Naive thymus-derived CD4-positive, alpha-beta T cell (primary cell): ENCODE measurements at places on chromosomes 2 and 18.

GRCh38 chr18:59553273-59553870, 143.9 kb downstream of the CCBE1 start:
- H3K4me1 ChIP-seq: no peaks in the 10 kb centered on the region
- no peak for DNase-seq
- H3K27ac ChIP-seq: no peak overlapping the region
- H3K4me3 ChIP-seq: no peak overlapping the region

DNA sequence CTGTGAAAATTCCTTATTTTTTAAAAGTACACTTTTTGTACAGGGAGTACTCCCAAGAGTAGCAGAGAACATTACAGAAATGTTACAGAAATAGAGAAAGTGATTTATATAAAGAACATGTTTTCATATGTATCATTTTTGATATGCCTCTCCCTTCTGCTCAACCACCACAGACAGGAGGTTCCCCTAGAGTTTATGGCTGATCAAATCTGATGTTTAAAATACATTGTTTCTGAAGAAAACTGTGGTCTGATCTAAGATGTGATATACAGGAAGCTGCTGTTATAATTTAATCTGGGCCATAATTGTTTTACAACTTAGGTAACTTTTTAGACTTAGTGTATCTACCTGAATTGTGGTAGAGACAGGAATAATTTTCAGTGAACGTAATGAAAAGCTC, 37.0 kb downstream of the STAT4 start:
- no peak overlapping the region for H3K4me3 ChIP-seq
- H3K27ac ChIP-seq: no peak overlapping the region
- peaks cover 13% of the 10 kb centered on the region for H3K36me3 ChIP-seq
- no peaks in the 10 kb centered on the region for H3K27me3 ChIP-seq

- no peaks in the 10 kb centered on the region for H3K36me3 ChIP-seq
- no peak overlapping the region for H3K27ac ChIP-seq
- H3K4me3 ChIP-seq: no peak overlapping the region
Observed at GRCh38 chr2:218369330-218369729, 12.7 kb downstream of the CATIP start.

GRCh38 chr2:113058998-113059960, at the start of gene IL36RN:
TSS of gene IL36RN (plus strand) at chr2:113059198. CDS start at chr2:113059439, 241 bp downstream.
- H3K4me1 ChIP-seq: no peaks in the 10 kb centered on the region
- H3K4me3 ChIP-seq: no peak within 1 kb of the TSS
- DNase-seq: no peak
- no peak within 1 kb of the TSS for H3K27ac ChIP-seq
- no peaks in the 10 kb centered on the region for H3K27me3 ChIP-seq

DNA sequence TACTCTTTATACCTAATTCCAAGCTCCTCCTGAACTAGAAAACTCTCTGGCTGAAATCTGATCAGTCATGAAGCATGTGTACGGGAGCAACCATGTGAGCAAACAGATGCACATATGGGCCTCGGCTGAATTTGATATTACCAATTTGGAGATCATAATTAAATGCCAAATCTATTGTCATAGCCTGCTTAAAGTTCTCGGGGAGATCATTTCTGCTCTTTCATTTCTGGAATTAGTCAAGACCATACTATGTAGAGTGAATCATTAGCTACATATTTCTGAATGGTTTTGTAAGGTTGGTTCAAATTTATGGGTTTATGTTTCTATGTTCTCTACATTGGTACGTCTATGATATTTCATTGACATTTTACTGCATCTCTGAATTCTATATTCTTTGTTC, 205.5 kb downstream of the UBE2E3 start:
- H3K4me3 ChIP-seq: no peak overlapping the region
- peaks cover 7% of the 10 kb centered on the region for H3K4me1 ChIP-seq
- H3K27ac ChIP-seq: no peak overlapping the region
- H3K27me3 ChIP-seq: no peaks in the 10 kb centered on the region
- DNase-seq: no peak

DNA sequence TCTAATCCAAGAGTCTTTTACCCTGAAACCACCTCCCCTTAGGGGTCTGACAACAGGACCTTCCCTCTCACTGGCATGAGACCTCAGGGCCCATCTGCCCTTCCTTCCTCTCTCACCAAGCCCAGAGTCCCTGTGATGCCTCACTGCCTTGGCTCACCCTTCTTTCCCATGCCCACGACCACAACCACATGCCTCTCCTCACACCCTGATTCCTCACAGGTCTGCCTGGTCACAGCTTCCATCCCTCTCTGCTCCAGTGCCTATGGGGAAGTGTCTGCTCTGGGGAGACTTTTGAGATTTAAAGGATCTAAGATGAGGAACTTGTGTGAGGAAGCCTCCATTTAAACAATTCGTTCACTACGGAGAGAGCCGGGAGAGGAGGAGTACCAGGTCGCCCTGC, 98.9 kb upstream of the SH3BP4 start:
- H3K4me1 ChIP-seq: no peaks in the 10 kb centered on the region
- no peaks in the 10 kb centered on the region for H3K36me3 ChIP-seq
- H3K27me3 ChIP-seq: no peaks in the 10 kb centered on the region
- no peak overlapping the region for H3K4me3 ChIP-seq

- H3K27me3 ChIP-seq: no peaks in the 10 kb centered on the region
- no peak overlapping the region for H3K4me3 ChIP-seq
- DNase-seq: no peak
- H3K27ac ChIP-seq: no peak overlapping the region
Observed at GRCh38 chr2:48471048-48471474, 58.9 kb upstream of the STON1 start.

DNA sequence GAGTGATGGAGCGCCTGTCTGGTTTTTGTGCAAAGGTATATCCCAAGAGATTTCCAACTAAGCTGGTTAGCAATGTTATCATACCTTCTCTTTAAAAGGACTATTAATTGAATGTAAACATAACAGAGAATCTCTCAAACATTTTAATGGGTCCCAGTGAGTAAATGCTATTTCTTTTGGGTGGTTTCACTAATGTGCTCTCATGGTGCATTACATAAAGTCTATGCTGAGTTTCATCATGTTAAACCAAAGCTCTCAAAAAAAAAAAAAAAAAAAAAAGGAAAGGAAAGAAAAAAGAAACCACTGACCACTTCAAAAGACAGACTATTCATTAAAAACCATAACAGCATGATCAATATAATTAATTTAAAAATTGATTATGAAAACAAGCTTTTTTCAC, 119.1 kb upstream of the SCN1A start:
- H3K4me1 ChIP-seq: no peaks in the 10 kb centered on the region
- no peak overlapping the region for H3K27ac ChIP-seq
- H3K36me3 ChIP-seq: no peaks in the 10 kb centered on the region

- H3K36me3 ChIP-seq: no peaks in the 10 kb centered on the region
- DNase-seq: no peak
- no peak overlapping the region for H3K27ac ChIP-seq
- no peaks in the 10 kb centered on the region for H3K4me1 ChIP-seq
- no peak overlapping the region for H3K4me3 ChIP-seq
- no peaks in the 10 kb centered on the region for H3K27me3 ChIP-seq
Observed at GRCh38 chr2:81412681-81413080, 1108.1 kb upstream of the LRRTM1 start.

DNA sequence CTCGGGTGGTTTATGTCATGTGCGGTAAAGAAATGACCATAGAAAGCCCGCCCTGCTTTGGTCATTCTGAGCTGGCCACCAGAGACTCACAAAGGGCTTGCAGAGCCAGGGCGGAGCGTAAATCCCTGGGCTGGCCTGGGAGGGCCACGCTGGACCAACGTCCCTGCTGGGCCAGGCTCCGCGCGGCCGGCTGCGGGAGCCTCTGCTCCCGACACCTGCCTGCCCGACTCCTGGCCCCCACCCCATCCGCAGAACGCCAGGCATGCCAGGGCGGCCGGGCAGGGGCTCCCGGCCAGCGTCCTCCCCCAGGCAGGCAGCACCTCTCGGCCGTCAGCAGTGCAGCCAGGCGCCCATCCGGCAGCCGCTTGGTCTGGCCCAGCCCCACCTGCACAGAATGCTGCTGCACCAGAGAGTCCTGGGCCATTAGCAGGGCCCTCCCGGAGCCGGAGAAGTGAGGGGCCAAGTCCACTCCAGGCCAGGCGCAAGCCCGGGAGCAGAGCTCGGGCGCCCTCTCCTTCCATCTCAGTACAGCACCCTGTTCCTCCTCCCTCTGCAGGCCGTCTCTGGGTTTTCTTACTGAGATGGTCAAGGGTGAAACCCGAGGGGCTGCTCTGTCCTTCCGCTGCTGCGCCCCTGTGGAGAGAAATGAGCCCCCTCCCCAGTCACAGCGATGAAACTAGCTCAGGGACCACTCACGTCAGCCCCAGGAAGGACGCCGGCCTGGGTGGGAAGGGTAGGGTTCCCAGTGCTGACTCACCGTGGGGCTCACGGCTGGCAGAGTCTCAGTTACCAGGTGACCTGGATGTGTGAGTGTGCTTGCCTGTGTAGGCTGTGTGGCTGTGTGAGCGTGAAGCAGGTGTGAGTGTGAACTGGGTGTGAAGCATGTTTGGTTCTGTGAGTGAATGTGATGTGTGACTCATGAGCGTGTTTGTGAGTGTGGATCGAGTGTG, 83.3 kb downstream of the PTGR3 start:
- H3K4me3 ChIP-seq: no peak overlapping the region
- no peaks in the 10 kb centered on the region for H3K36me3 ChIP-seq
- H3K27ac ChIP-seq: no peak overlapping the region
- H3K27me3 ChIP-seq: no peaks in the 10 kb centered on the region
- H3K4me1 ChIP-seq: no peaks in the 10 kb centered on the region

GRCh38 chr2:15107137-15107536, 454.0 kb downstream of the NBAS start:
- H3K27ac ChIP-seq: no peak overlapping the region
- no peak for DNase-seq
- no peaks in the 10 kb centered on the region for H3K27me3 ChIP-seq
- H3K4me3 ChIP-seq: no peak overlapping the region
- H3K4me1 ChIP-seq: no peaks in the 10 kb centered on the region

DNA sequence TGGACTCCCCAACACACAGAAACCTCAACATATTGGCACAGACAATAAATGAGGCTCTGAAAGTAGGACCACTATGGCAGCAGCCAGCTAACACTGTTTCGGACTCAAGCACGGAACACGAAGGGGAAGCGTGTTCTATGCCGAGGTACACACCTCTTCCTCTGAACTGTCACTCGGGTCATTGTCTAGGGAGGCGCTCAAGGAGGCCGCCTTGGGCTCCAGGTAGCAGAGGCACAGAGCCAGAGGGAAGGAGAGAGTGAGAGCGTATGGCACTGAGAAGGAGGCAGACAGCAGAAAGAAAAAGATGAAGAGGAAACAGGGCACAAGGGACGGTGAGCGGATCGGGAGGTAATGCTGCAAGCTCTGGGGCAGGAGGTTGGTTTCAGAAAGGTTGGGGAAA, 120.1 kb upstream of the ZBTB14 start:
- no peaks in the 10 kb centered on the region for H3K36me3 ChIP-seq
- H3K4me3 ChIP-seq: no peak overlapping the region
- no peaks in the 10 kb centered on the region for H3K27me3 ChIP-seq
- no peak for DNase-seq

GRCh38 chr18:35998967-35999366, 26.5 kb downstream of the RMP24 start:
- no peak overlapping the region for H3K4me3 ChIP-seq
- no peaks in the 10 kb centered on the region for H3K27me3 ChIP-seq
- H3K4me1 ChIP-seq: no peaks in the 10 kb centered on the region
- no peaks in the 10 kb centered on the region for H3K36me3 ChIP-seq
- H3K27ac ChIP-seq: no peak overlapping the region

DNA sequence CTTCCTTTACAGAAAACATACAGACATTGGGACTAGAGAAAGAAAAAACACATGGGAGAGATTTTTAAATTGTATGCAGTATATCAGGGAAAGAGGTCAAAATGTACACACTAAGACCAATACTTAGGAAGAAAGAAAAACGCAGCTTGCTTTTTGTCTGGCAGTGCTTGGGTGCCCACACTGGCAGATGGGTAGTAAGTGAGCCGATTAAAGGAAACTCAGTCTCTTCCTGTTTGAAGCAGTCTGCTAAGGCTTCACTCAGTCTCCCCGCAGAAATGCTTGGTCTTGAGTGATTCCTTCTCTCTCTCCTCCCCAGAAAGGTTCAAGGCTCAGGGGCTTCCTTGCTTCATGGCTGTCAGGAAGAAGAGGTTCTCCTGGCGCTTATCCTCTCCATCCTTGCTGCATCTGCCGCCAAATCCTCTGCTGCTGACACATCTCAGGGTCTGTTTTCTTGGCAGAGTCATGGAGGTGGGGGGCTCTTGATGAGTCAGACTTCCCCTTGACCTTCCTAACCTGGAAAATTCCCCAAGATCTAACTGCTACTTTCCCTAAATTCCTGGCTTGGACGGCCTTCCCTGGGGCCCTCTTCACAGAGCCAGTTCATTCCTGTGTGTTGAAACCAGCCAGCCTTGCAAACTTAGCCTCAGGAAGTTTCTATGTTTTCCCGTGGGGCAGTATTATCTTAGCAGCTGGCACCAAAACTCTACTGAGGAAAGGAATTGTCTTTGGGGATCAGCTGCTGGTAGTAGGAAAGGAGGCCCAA, 10.5 kb upstream of the TMSB10 start:
- peaks cover 47% of the 10 kb centered on the region for H3K4me1 ChIP-seq
- peak overlapping the region; percentile 77 for H3K27ac ChIP-seq
- peak; percentile 54 for DNase-seq
- no peaks in the 10 kb centered on the region for H3K27me3 ChIP-seq

GRCh38 chr2:239297142-239298004, 103.4 kb downstream of the HDAC4 start:
- peak overlapping the region; percentile 77 for H3K27ac ChIP-seq
- no peaks in the 10 kb centered on the region for H3K27me3 ChIP-seq
- peak overlapping the region; percentile 66 for H3K4me3 ChIP-seq
- H3K4me1 ChIP-seq: peaks cover 35% of the 10 kb centered on the region

GRCh38 chr2:139917690-139918384, 1137.6 kb upstream of the NXPH2 start:
- H3K4me3 ChIP-seq: no peak overlapping the region
- H3K4me1 ChIP-seq: no peaks in the 10 kb centered on the region
- H3K36me3 ChIP-seq: no peaks in the 10 kb centered on the region
- no peaks in the 10 kb centered on the region for H3K27me3 ChIP-seq

- H3K4me3 ChIP-seq: no peak overlapping the region
- H3K27ac ChIP-seq: no peak overlapping the region
- H3K27me3 ChIP-seq: no peaks in the 10 kb centered on the region
- DNase-seq: no peak
- H3K4me1 ChIP-seq: no peaks in the 10 kb centered on the region
- H3K36me3 ChIP-seq: no peaks in the 10 kb centered on the region
Observed at GRCh38 chr2:221629468-221629867, 57.4 kb upstream of the EPHA4 start.

GRCh38 chr2:85760371-85760770, 6.6 kb downstream of the ATOH8 start:
- H3K36me3 ChIP-seq: no peaks in the 10 kb centered on the region
- H3K4me1 ChIP-seq: peaks cover 4% of the 10 kb centered on the region
- H3K27me3 ChIP-seq: no peaks in the 10 kb centered on the region
- H3K27ac ChIP-seq: no peak overlapping the region
- no peak overlapping the region for H3K4me3 ChIP-seq
